ENCODE measurements at places on chromosomes 13 and 19.

- no peak for DNase-seq
Measured at GRCh38 chr13:105599477-105600037, 935.9 kb downstream of the EFNB2 start.

DNA sequence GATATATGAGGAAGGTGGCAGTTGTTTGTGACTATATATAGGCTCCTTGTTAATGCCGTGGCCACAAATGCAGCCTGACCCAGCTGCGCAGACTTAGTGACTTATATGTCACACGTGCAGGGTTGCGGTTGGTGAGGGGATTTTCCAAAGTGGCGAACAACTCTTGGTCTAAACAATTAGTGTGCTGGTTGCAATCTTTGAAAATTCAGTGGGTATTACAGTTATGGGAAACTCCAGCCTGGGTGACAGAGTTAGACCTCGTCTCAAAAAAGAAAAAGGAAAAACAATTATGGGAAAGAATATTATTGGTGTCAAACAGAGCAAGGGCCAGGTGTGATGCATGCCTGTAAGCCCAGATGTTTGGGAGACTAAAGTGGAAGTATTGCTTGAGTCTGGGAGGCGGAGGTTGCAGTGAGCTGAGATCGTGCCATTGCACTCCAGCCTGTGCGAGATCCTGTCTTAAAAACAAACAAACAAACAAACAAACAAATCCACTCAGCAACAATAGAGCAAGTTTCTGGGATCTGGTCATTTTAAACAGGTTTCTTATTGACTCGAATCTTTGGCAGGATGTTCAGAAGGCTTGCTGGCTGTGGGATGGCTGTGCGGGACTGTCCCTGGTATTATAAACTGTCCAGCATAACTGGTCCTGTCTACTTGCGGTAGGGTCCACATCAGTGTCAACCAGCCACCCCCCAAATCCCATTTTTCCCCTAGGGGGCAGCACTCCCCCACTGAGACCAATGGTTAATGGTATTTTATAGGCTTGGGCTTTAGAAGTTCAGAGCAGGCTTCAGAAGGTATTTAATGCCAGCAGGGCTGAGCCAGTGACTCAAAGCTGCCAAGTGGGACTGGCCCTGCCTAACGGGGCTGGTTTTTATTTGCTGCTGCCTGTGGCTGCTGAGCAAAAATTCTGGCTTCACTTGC lies 15.4 kb downstream of the RELB start:
- peak; percentile 69 for DNase-seq

DNA sequence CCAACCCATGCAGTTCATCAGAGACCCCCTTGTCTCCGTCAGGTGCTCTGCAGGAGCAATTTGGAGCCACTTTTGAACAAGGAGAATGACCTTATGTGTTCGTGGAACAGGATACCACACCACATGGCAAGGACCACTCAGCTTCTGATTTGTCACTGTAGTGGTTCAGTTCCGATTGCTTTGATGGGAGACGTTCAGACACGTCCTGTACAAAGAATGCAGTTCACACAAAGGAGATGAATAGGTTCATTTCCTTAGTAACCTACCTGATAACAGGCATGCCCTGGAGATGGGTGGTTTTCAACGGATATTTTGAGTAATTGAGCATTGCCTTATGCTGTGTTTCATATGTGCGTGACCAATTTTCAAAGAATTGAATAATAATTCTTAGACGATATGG lies 17.2 kb downstream of the FGF9 start:
- DNase-seq = no peak

DNA sequence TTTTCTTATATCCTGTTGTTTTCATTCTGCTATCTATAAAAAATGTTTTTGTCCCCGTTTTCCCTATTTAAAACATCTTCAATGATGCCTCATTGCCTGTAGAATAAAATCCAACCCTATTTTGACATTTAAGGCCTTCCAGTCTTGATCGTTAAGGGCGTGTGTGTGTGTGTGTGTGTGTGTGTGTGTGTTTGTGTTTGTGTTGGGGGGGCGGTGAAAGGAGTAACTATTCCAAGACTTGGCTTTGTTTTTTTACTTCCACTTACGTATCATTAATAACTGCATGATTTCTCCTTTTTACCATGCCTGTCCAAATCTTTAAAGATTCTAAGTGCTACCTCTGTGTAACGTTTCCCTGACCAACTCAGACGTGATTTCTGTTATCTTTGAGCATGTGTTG lies 784 bp downstream of the PIBF1 start:
- DNase-seq = no peak
